ENCODE measurements at places on chromosomes 4 and X. TPM values are rescaled to one million over a fixed set of nuclear protein-coding genes. Genes with fewer than 3 reads are reported as not detected.

DNA sequence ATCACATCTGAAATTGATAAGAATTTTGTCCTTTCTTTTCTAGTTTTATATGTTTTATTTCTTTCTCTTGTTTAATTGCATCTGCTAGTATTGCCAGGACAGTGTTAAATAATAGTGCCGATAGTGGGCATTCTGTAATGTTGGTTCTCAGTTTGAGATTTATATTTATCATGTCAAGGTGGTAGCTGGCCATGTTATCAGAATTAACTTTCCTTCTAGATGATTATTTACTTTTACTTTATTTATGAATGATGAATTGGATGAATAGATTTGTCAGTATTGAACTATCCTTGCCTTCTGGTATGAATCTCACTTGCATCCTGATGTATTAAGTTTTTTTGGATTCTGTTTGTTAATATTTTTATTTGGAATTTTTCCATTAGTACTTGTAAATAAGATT, 42.7 kb downstream of the METAP1 start:
- no peak for DNase-seq

GRCh38 chr4:109915385-109916026, 2.8 kb downstream of the EGF start:
- DNase-seq = no peak

DNA sequence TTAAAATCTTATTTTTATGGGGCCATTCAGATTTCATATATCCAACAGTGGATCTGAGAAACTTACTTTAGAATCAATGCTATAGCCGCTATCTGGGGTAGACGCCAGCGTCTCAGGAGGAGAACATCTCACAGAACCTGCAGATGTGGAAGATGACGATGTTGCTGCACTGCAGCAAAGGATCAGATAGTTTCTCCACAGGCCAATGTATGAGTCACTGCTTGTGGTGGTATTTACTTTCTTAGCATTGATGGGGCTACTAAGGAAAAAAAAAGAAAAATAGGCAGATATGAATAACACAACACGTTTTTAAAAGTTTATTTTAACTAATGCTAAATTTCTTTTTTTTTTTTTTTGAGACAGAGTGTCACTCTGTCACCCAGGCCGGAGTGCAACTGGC, 85.9 kb downstream of the ZAR1 start:
- DNase-seq = no peak

- DNase-seq = no peak
These were observed 36.1 kb upstream of the OTUD4 start for GRCh38 chr4:145216535-145216934.

DNA sequence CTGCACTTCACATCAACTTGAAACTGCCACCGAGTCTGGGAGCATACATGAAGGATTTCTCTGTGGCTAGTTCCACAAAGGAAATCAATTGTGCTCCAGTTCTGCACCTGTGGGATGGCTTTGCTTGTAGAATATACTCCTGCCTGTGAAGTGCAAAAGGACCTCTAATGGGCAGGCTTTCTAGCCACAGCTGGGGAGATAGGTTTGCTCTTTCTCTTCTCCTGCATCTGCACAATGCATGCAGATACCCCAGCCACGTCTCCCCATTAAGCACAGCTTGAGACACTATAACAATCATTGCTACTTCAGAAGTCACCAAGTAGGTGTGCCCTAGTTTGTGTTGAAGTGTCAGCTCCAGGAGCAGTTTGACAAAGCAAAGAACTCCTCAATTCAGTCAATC, 364.6 kb downstream of the ZIC3 start:
- no peak for DNase-seq

GRCh38 chr4:182494103-182494502, 250.9 kb downstream of the TENM3 start:
- DNase-seq = no peak

- DNase-seq = no peak
These were observed 22.2 kb upstream of the TBC1D8B start for GRCh38 chrX:106780264-106780663.

GRCh38 chr4:138389976-138390685, 148.0 kb upstream of the SLC7A11 start:
- DNase-seq = no peak

DNA sequence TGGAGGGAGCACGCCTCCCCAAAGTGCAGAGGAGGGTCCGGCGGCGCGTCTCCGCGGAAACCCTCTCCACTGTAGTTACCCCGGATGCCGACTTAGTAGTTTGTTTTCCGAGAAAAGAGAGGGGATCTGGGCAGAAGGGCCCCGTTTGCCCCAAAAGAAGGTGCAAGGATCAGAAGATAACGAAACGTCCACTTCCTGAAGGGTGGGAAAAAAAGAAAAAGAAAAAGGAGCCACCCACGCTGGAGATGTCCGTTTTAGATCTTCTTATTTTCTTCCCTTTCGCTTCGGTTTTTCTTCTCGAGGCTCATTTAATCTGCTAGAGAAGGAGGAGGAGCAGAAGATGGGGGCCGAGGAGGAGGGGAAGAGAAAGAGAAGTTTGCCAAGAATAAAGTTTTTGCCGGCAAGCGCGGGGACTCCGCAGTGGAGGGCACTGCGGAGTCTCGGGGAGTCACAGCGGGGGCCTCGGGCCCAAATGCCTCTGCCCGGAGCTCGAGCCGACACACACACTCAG, 517 bp downstream of the LEF1 start:
- no peak for DNase-seq

- DNase-seq = no peak
These were observed 1.4 kb downstream of the HELT start for GRCh38 chr4:185019456-185020292.

GRCh38 chr4:2265113-2266110, 3.5 kb upstream of the MXD4 start:
- DNase-seq = peak; percentile 73

DNA sequence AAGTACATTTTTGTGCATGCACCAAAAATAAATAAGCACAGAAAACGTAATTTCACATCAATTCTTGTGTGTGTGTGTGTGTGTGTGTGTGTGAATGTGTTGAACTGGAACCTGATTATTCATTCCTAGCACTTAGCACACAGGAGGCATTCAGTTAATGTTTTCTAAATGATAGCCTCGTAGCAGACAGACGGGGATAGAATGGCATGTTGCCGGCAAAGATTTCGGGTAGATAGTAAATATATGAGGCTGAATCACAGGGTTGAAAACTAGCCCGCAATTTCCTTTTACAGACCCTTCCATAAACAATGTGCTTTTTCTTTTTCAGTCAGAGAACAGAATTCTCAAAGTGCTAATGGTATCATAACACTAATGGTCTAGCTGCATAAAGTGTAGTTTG, 13.5 kb downstream of the MAOB start:
- DNase-seq = no peak

- DNase-seq = no peak
These were observed 2.1 kb upstream of the CPZ start for GRCh38 chr4:8590546-8590880.

DNA sequence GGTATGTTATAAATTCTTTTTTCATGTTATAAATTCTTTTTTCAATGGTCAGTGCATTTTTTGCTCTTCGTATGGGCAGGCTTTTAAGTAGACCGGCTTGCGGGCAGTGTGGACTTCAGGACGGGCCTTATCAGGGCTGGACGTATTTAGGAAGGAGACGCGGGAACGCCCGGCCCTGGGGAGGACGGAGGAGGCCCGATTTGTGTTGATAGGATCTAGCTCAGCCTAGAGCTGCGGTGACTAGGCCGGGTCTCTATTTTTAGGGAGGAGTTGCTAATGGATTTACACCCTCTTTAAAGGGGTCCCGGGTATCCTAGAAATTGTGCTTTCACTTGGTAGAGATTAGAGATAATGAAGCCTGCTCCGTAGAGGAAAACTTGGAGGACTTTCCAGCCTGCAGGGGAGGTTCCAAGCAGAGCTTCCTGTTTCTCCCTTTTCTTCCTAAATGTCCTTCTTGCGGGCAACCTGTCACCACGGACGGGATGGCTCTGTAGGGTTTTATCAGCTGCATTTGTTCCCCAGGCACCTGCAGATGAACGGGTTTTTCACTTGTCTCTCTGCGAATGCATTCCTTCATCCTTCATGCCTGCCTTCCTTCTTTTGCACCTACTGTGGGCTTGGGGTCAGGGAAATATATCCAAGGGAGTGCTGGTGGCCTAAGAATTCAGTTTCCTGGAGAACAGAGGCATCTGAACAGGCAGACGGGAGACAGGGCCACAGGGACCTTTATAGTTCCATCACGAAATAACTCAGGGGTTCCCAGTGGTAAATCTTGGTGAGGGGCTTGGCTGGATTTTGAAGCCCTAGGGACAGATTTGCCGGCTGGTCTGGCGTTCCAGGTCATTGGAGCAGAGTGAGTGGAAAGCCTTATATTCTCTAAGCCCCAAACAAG, 1.4 kb downstream of the CD99 start:
- DNase-seq = peak; percentile 85

DNA sequence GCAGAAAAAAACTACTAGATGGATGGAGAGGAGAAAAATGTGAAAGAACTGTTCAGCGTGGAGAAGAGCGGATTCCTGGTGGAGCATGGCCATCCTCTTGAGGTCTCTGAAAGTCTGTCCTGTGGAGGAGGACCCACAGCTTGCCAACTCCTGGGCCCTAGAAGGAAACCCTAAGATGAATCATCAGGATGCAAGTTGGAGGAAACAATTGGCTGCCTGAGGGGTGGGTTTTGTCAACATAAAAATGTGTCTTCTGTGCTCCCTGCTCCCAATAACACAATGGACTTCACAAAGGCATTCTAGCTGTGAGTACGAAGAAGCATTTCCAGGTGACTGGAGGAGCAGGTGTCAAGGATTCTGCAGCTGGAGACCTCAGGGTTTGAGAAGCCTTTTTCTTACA, 37.2 kb downstream of the CNGA2 start:
- no peak for DNase-seq

- no peak for DNase-seq
These were observed 59.9 kb downstream of the ELOVL6 start for GRCh38 chr4:110138551-110138950.

GRCh38 chr4:76882630-76883029, 15.3 kb downstream of the SOWAHB start:
- peak; percentile 32 for DNase-seq

- no peak for DNase-seq
These were observed 1999.1 kb upstream of the ADGRL3 start for GRCh38 chr4:59200992-59201391.

DNA sequence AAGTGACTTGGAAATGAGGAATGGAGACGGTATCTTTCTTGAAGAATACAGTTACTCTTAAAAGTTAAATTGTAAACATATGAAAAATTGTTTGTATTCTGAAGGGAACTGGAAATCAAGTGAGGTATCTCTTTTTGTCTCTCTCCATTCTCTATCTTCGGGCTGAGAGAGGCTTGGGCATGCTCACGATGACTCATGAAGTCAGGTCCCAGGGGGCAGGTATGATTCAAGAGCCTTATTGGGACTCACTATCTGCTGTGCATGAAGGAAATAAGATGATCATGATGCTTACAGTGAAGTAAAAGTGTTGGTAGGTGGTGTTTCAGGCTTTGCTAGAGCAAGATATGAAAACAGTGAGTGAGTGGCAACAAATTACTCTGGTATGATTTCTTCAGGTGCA, 200.4 kb upstream of the PITX2 start:
- no peak for DNase-seq

GRCh38 chr4:165813606-165814005, 59.4 kb upstream of the TLL1 start:
- DNase-seq = no peak

DNA sequence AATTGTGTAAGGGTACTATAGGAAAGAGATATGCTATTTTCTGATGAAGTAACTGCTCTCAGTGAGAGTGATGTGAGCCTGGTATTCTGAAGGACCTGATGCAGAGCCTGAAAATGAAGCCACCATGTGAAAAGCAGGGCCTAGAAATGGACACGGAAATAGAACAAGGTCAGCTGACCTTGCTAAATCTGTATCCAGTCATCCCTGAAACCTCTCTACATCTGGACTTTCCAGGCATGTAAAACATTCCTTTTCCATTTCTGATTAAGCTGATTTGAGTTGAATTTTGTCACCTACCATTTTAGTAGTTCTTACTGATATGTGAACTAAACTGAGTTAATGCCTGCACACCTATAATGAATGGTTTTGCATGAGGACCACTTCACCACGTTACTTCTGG, 72.4 kb upstream of the NEIL3 start:
- DNase-seq = no peak

DNA sequence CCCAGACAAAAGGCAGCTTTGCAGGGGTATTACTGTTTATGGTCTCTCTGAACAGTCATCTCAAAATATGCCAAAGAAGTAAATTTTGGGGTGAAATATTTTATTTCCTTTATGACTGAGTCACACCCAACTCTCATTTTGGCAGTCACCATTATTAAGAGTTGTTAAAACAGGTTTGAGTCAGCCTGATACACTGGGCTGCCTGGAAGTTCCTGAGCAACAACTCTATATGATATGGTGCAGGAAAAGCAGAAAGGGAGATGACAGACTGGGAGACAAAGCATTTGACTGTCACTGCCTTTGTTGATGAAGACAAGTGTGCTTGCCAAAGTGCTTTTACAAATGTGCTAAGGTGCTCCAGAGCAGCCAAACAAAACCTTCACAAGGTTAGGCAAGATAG, 1263.5 kb downstream of the PCDH7 start:
- no peak for DNase-seq

GRCh38 chr4:110902500-110902899, 279.6 kb upstream of the PITX2 start:
- DNase-seq = no peak

- no peak for DNase-seq
These were observed 118.7 kb downstream of the FAT4 start for GRCh38 chr4:125433453-125433852.

GRCh38 chrX:13647709-13648212, 5.2 kb upstream of the TCEANC start:
- DNase-seq = peak; percentile 54

DNA sequence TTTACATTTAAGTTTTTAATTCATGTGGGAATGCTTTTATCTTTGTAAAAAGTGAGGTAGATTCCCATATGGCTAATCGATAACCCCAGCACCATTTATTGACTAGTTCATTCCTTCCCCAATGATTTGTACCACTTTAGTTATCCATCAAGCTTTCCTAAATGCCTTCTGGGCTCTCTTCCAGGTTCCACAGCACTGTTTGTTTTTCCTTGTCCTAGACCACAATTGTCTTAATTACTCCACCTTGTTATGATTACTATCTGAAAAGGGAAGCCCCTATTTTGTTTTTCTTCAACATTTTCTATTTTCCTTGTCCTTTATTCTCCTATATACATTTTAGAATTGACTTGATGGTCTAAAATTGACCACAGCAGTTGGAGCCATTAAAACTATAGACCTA, 48.5 kb upstream of the GPRIN3 start:
- no peak for DNase-seq

GRCh38 chrX:77444545-77444944, 2.6 kb upstream of the FGF16 start:
- no peak for DNase-seq

Gene F9
- not detected for total RNA-seq

Gene HHIP
- total RNA-seq = not detected

Gene FRAS1
- total RNA-seq = 2.2 TPM

Gene ZAR1
- total RNA-seq = not detected

Gene TMSB15B
- total RNA-seq = 0.27 TPM

Gene USP17L30
- total RNA-seq = not detected

Gene HOPX
- 59.3 TPM for total RNA-seq

Gene RAP1GDS1
- 14.0 TPM for total RNA-seq

Gene TLL1
- 0.54 TPM for total RNA-seq

Gene PDE5A
- 7.4 TPM for total RNA-seq

Gene CXCL11
- not detected for total RNA-seq

Gene DRP2
- total RNA-seq = not detected

Gene HAUS7
- total RNA-seq = 18.5 TPM

Gene INPP4B
- 12.1 TPM for total RNA-seq
